ENCODE measurements at places on chromosomes 2 and 18. TPM values are rescaled to one million over a fixed set of nuclear protein-coding genes. Genes with fewer than 3 reads are reported as not detected.
A peak's percentile ranks its signal among the peaks of the same experiment; 100 is the strongest.

DNA sequence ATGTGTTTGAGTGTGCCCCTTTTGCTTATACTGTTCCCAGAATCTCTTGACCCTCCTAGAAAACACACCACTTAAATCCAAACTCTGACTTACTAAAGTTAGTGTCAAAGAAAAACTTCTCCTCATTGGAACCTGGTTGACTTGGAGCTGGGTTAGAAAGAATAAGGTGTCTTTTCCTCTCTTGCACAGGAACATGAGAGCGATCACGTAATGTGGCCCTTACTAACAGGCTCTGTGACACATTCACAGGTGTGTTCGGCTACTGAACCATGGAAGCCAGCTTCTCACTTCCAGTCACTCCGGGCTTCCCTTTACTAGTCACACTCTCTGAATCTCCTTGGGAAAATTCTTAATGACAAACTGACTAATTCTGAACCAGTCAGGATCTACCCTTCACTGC is 5.4 kb upstream of the POU3F3 start:
- no peak for DNase-seq

DNA sequence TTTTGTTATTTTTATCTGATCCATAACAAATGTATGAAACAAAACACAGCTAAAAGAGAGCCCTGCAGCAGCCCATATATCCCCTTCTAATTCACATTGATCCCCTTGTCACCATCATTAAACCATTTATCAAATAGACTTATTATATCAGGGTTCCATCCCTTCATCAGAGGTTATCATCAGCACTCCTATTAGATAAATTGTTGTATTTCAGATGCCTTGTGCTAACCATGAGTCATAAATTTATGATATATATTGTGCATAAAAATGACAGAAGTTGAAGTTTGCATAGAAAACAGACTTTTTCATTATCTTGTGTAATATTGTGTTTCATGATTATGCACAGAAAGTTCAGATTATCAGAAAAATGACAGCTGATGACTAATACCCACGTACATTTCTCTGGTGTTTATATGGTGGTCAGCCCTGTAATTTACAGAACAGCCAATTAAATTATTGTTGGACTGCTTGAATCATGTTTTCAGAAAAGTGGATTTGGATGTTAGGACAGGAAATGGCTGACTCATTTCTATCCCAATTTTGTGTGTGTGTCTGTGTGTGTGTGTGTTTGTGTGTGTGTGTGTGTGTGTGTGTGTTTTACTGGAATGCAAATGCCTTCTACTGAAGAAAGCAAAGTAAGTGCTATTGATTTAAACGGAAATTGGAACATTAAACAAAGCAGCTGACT is 80.9 kb downstream of the PPP1R1C start:
- no peak for DNase-seq

- DNase-seq, result no peak
Measured at GRCh38 chr18:48673853-48674721, 135.3 kb downstream of the CTIF start.

- no peak for DNase-seq
Measured at GRCh38 chr2:8121826-8122513, 559.9 kb upstream of the ID2 start.

GRCh38 chr2:108855194-108855593 is 68.6 kb downstream of the CCDC138 start:
- DNase-seq, result peak; percentile 66

DNA sequence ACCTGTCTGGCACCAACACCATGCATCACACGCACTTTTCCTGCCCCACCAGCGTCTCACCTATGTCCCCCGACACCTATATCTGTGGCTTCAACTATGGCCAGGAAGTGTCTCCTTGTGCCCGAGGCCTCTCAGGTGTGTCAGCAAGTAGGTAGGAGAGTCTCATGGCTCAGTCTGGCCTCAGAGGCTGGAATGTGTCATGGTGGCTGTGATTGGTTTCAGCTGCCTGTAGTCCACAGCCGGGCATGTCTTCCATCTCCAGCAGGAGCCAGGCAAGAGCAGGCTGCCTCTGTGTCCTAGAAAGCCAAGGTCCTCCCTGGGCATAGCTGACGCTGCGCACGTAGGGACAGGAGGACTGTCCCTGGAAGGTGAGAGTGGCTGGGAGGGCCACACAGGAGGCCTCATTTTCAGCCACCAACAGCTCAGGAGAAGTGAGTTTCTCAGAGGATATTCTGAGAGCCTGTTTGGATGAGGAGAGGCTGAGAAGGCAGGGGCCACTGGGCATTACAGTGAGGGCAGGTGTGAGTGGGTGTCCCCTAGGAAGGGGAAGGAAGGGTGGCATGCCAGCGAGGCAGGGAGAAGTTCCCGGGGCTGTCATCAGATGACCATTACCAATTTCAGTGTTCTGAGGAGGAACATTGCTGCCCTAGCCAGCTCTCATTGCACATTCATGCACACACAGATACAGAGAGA is 47.2 kb downstream of the SDC1 start:
- no peak for DNase-seq

DNA sequence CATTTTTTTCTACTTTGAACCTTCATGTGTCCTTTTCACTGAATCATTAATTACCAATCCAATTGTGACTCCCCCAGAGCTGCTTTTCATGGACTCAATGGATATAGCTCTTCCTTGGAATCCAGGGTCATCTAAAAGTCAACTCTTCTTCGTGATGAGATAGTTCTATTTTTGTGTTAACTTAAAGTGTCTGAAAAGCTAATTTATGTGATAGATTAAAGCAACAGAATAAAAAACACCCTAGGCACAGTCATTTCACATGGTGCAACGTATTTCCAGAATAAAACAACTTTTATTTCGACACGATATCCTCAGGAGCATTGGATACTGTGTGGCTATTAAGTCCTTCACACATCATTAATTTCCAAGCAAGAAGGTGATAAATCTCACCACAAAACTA is 250.6 kb upstream of the SPHKAP start:
- DNase-seq, result no peak

GRCh38 chr2:168699844-168700417 is 102.5 kb upstream of the NOSTRIN start:
- no peak for DNase-seq

DNA sequence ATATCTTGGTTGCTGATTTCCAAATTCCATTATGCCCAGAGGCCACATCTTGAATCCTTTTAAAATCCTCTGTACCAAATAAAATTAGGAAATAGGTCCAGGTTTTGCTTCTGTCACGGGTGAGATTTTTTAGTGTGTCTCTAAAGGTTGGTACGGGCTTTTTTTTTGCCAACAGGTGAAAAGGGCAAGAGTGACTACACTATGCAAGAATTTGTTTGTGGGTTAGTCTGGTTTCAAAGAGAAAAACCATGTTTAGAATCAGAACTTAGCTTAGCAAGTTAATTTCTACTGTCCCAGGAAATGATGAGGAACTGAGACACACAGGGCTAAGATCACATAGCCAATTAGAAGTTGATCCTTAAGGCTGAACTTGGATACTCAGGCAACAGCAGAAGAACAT is 41.7 kb downstream of the POLR1A start:
- no peak for DNase-seq

- peak; percentile 38 for DNase-seq
Measured at GRCh38 chr18:623761-624620, 27.2 kb downstream of the CLUL1 start.

PFN4 gene
- not detected for total RNA-seq

FAM110C gene
- total RNA-seq, result 0.16 TPM

MMADHC gene
- 68.5 TPM for total RNA-seq

IL36RN gene
- total RNA-seq, result not detected

ORMDL1 gene
- total RNA-seq, result 81.6 TPM

POTEI gene
- total RNA-seq, result not detected

CPS1 gene
- not detected for total RNA-seq

FAP gene
- total RNA-seq, result not detected

RNF125 gene
- total RNA-seq, result 30.3 TPM
